ENCODE measurements at places on chromosomes 4 and X. TPM values are rescaled to one million over a fixed set of nuclear protein-coding genes. Genes with fewer than 3 reads are reported as not detected.
A peak's percentile ranks its signal among the peaks of the same experiment; 100 is the strongest.

RS1 gene
- not detected for total RNA-seq

- DNase-seq, result no peak
- no peak overlapping the region for H3K4me3 ChIP-seq
- H3K4me1 ChIP-seq, result peaks cover 20% of the 10 kb centered on the region
- H3K27ac ChIP-seq, result no peak overlapping the region
- no peaks in the 10 kb centered on the region for H3K36me3 ChIP-seq
- no peaks in the 10 kb centered on the region for H3K27me3 ChIP-seq
Measured at GRCh38 chr4:147794787-147795413, 63.0 kb downstream of the ARHGAP10 start.

DSPP gene
- total RNA-seq, result not detected

TENT5D gene
- not detected for total RNA-seq

CHRNA9 gene
- not detected for total RNA-seq

- H3K4me3 ChIP-seq, result no peak overlapping the region
- no peak for DNase-seq
- no peaks in the 10 kb centered on the region for H3K4me1 ChIP-seq
- no peaks in the 10 kb centered on the region for H3K27me3 ChIP-seq
- H3K27ac ChIP-seq, result no peak overlapping the region
- no peaks in the 10 kb centered on the region for H3K36me3 ChIP-seq
Measured at GRCh38 chrX:45527834-45528233, 327.2 kb upstream of the DIPK2B start.

IQCM gene
- not detected for total RNA-seq

GRCh38 chr4:156085100-156085499 lies 131.4 kb upstream of the CTSO start:
- no peak for DNase-seq
- H3K27me3 ChIP-seq, result no peaks in the 10 kb centered on the region
- no peaks in the 10 kb centered on the region for H3K4me1 ChIP-seq
- H3K27ac ChIP-seq, result no peak overlapping the region
- no peak overlapping the region for H3K4me3 ChIP-seq

DNA sequence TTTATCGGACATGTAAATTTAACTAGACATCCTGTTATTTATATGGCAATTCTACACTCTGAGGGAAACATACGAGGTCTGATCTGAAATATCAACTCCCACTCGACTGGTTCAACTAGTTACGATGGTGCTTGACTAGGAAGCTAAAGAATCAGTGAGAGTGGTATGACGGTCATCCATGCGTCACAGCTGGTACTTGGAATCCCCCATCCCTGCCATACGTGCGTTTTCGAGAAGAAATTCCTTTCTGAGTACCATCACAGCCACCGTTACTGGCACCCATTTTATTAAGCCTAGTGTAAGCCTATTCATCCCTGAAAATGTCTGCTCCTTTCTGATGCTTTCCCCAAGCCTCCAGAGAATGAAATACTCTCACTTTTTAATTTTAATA lies 695 bp upstream of the PIGA start:
- no peaks in the 10 kb centered on the region for H3K27me3 ChIP-seq
- H3K27ac ChIP-seq, result no peak overlapping the region
- DNase-seq, result no peak
- no peaks in the 10 kb centered on the region for H3K4me1 ChIP-seq
- no peaks in the 10 kb centered on the region for H3K36me3 ChIP-seq

- no peak for DNase-seq
- no peak overlapping the region for H3K27ac ChIP-seq
- H3K36me3 ChIP-seq, result no peaks in the 10 kb centered on the region
- H3K4me3 ChIP-seq, result peak overlapping the region; percentile 49
- peaks cover 7% of the 10 kb centered on the region for H3K27me3 ChIP-seq
Measured at GRCh38 chr4:155667222-155667567, 547 bp downstream of the GUCY1A1 start.

GRCh38 chr4:150047546-150047945 lies 30.7 kb upstream of the DCLK2 start:
- H3K36me3 ChIP-seq, result no peaks in the 10 kb centered on the region
- H3K4me1 ChIP-seq, result no peaks in the 10 kb centered on the region
- DNase-seq, result no peak
- H3K4me3 ChIP-seq, result no peak overlapping the region
- no peaks in the 10 kb centered on the region for H3K27me3 ChIP-seq

- no peak overlapping the region for H3K27ac ChIP-seq
- H3K27me3 ChIP-seq, result no peaks in the 10 kb centered on the region
- no peaks in the 10 kb centered on the region for H3K4me1 ChIP-seq
- DNase-seq, result no peak
Measured at GRCh38 chrX:3161681-3162080, 120.4 kb downstream of the ARSF start.

SPON2 gene
- total RNA-seq, result 1.8 TPM

DNA sequence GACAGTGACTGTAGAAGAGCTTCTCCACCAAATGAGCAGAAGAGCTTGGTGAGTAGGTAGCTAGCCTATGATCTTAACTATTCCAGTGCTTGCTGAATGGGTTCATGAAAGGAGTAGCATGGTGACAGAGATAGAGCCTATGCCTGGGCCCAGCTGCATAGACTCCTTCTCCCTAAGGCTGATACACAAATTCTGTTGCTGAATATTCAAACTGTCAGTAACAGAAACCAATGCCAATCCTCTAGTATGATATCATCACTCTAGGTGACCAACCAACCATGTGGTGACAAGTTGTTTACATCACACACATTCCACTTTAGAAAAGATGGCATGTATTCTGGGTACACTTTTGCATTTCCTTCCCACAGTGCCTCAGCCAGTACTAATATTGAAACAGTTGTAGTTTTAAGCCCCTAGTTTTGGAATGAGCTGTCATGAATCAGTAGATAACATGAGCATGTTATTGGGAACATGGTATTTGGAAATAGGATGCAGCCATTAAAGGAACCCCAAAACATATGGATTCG lies 103.4 kb upstream of the GRXCR1 start:
- H3K36me3 ChIP-seq, result no peaks in the 10 kb centered on the region
- H3K27me3 ChIP-seq, result no peaks in the 10 kb centered on the region
- no peak overlapping the region for H3K4me3 ChIP-seq
- H3K27ac ChIP-seq, result no peak overlapping the region

Measured in Panc1 (cell line).